NAMALWA (cell line): ENCODE measurements at places on chromosomes 3 and 15.
A peak's percentile ranks its signal among the peaks of the same experiment; 100 is the strongest.

DNA sequence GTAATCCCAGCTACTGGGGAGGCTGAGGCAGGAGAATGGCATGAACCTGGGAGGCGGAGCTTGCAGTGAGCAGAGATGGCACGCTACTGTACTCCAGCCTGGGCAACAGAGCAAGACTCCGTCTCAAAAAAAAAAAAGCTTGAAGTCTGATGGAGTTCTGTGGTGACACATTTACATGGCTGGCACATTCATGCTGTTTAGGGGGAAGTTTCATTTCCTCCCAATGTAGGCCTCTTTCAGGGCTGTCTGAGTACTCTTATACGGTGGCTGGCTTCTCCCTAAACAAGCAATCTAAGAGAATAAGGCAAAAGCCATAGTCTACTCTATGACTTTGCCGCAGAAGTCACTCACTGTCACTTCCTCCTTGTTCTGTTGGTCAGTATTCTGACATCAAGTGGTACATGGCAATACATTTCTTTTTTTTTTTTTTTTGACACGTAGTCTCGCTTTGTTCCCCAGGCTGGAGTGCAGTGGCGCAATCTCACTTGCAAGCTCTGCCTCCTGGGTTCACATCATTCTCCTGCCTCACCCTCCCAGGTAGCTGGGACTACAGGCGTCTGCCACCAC is 41.2 kb downstream of the OIP5 start:
- DNase-seq, result peak; percentile 67

- no peak for DNase-seq
These were observed 398.5 kb downstream of the ROBO1 start for GRCh38 chr3:79369306-79369705.

DNA sequence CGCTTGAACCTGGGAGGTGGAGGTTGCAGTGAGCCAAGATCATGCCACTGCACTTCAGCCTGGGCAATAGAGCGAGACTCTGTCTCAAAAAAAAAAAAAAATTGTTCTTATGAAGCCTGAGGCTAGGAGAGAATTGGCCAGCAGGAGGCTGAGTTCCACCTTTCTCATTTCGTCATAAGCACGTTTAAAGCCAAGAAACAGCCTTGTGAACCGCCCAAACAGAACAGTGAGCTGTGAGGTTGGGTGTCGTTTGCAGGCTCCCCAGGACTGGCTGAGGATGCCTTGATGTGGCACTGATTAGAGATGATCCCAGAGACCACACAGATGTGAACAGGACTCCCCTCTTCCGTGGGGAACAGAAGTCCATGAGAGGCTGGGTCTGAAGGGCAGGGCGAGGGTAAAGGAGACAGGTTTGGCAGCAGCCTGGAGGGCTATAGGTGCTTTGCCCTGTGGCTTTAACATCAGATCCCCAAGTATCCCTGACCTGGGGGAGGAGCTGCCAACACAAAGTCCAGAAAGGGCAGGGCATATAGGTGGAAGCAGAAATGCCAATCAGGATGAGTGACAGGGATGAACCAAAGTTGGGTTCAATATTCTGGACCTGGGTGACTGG is 52.9 kb downstream of the CLEC3B start:
- peak; percentile 9 for DNase-seq

DNA sequence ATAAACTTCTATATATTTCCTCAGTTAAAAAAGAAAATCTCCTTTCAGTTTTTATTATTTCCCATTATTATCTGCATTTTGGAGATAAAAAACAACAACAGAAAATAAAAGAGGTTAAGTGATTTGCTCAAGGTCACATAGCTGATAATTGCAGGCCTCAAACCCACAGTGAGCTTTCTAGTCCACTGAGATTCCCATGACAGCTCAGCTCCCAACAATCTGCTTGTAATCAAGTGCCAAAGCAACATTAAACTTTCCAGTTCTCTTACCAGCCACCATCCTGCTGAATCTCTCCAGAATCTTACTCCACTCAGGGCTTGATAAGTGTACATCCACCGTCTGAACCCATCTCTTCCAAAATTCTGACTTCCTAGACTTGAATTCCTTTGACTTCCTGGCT is 318.2 kb upstream of the SEMA6D start:
- DNase-seq, result no peak

DNA sequence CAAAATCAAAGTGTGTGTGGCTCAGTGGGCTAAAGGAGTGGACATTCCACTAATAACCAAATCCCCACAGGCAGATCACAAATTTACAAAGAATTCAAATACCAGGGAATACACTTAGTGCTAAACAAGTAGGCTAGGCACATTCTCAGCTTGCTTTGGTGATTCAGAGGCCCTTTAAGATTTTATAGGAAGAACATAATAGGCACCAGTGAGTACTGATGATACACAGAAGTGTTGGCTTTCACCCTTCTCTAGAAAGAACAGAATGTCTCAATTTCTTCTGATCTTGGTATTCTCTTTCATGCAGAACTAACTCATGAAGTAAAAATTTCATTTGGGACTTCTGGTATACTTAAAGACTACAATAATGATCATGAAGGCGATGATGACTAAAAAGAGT is 55.0 kb downstream of the POLR2M start:
- DNase-seq, result no peak

- no peak for DNase-seq
These were observed 677.0 kb downstream of the FHIT start for GRCh38 chr3:60574046-60574769.

GRCh38 chr15:64807751-64808222 is 17.7 kb downstream of the PIF1 start:
- no peak for DNase-seq

DNA sequence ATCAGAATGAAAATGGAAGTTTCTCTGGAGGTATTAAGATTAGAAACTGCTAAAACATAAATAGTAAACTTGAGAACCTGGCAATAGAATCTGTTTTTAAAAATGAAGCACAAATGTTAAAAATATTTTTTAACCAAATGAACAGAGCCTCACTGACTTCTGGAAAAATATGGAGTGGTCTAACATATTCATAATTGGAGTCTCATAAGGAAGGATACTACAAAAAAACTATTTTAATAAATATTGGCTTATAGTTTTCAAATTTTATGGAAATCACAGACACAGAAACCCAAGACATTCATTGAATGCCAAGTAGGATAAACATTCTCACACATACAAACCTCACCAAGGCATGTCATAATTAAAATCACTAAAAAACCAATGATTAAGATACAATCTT is 23.6 kb upstream of the TASOR start:
- DNase-seq, result no peak

DNA sequence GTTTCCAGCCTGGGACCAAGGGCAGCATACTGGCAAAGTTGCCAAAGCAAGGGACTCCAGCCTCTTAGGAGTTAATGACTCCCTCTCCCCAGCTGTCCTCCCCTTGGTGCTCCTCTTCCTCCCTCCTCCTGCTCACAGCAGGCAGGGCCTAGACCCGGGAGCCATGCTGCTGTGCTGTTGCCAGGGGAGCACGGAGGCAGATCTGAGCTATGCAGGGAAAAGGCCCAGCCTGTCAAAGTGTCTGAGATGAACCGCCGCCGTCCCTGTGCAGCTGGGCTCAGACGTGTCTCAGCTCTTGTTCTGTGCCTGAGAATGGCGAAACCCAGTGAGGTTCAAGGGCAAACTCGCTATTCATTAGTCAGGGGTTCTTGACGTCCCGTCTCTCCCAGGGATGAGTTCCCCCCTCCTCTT is 60.8 kb upstream of the POLG start:
- DNase-seq, result no peak

DNA sequence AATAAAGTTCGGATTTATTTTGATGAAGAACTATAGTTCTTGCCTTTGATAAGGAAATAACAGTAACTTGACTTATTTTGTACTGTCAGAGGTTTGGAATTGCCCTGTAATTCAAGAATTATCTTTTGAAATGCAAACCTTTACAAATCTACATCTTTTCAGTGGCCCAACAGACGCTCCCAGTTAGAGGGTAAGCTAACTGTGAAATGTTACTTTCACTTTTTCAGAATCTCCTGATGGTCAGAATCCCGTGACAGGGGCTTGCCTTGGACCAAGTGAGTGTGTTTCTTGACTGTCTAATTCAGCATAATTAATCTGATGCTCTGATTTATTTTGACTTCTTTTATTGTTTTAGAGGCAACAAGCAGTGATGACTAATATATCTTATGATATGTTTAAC is 262.5 kb downstream of the PLOD2 start:
- DNase-seq, result no peak

GRCh38 chr3:140135461-140135860 is 200.5 kb downstream of the CLSTN2 start:
- DNase-seq, result no peak

DNA sequence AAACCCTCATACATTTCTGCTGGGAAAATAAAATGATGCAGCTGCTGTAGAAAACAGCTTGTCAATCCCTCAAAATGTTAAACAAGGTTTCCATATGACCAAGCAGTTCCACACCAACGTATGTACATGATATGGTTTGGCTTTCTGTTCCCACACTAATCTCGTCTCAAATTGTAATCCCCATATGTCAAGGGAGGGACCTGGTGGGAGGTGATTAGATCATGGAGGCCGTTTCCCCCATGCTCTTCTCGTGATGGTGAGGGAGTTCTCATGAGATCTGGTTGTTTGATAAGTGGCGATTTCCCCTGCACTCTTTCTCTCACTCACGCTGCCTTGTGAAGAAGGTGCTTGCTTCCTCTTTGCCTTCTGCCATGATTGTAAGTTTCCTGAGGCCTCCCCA is 100.6 kb upstream of the SLC24A5 start:
- no peak for DNase-seq

DNA sequence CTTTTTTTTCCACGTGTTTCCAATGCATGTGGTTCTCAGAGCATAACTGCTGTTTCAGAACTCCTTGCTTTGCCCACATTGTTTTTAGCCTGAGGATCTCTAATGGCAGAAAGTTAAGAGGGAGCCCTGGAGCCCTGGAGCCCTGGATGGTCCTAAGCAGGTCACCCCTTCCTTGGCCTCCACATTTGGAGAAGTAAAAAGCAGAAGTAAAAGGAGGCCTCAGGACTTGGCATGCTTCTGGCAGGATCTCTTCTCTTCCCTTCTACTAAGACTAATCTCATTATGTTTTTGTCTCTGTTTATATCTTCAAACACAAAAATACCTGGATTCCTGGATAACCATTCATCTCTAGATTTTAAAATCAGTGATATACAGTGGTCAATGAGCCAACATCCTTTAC is 50.1 kb downstream of the P2RY1 start:
- no peak for DNase-seq

DNA sequence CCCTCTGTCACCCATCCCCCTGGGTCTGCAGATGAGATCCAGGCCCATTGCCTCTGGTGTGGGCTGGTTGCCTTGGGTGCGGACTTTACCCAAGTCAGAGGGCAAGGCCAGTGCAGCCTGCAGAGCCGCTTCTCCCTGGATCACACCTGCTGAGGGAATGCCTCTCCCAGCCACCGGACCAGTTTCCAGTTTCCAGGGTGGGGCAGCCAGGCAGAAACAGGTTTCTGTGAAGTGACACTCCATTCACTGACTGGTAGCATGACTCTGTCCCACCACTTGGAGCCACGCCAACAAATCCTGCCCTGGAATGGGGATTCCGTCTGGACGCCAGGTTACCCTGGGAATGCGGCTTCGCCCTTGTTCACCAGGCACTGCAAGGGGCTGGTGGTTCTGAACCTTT is 30.0 kb downstream of the PAQR5 start:
- no peak for DNase-seq

- DNase-seq, result no peak
These were observed 37.9 kb downstream of the GATM start for GRCh38 chr15:45340429-45340828.
